ENCODE measurements at places on chromosomes 1 and 21. TPM values are rescaled to one million over a fixed set of nuclear protein-coding genes. Genes with fewer than 3 reads are reported as not detected.

The ESPN gene
- total RNA-seq = 0.47 TPM

The SLC35F3 gene
- not detected for total RNA-seq

The FAAH gene
- total RNA-seq = 10.5 TPM

The DPT gene
- total RNA-seq = 71.3 TPM

The HSD3B1 gene
- not detected for total RNA-seq

The KCNK2 gene
- not detected for total RNA-seq

The RGS1 gene
- 22.8 TPM for total RNA-seq

The TCHH gene
- total RNA-seq = 0.04 TPM

The CA6 gene
- total RNA-seq = not detected

The CACNA1S gene
- total RNA-seq = not detected

The CYP4Z1 gene
- not detected for total RNA-seq

The NTMT2 gene
- not detected for total RNA-seq

The RORC gene
- 9.1 TPM for total RNA-seq

The KRTAP7-1 gene
- not detected for total RNA-seq

The IVL gene
- not detected for total RNA-seq

The HPDL gene
- not detected for total RNA-seq

The COL9A2 gene
- total RNA-seq = 1.2 TPM

The TNFRSF9 gene
- total RNA-seq = not detected

The TDRD5 gene
- total RNA-seq = not detected

Measured in right atrium auricular region (tissue), 2 donors.